A549 (cell line): ENCODE measurements at places on chromosomes 12 and 14.

- DNase-seq: no peak
These were observed 183.2 kb downstream of the TMEM117 start for GRCh38 chr12:44019118-44019517.

GRCh38 chr12:124720004-124720680, 143.5 kb downstream of the SCARB1 start:
- peak; percentile 41 for DNase-seq

- DNase-seq: peak; percentile 80
These were observed 383 bp upstream of the GLI1 start for GRCh38 chr12:57459055-57459749.

DNA sequence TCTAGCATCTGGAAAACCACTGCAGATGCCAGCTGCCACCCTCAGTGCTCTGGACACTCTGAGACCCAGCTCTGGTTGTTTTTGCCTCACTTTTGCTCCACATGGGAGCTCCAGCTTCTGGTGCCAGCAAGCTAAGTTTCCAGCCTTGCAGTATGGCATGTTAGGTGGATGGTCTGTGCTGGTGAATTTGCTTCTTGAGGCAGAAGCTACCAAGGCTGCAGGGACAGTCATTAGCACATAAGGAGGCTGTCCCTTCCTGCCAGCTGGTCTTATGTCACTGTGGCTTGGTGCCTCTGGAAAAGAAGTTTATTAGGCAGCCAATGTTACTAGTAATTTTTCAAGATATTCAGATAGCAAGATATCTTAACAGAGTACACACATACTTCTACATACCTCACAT, 64.2 kb upstream of the CSRP2 start:
- DNase-seq: no peak

GRCh38 chr12:126061777-126062176, 996.5 kb downstream of the AACS start:
- no peak for DNase-seq

GRCh38 chr12:98819821-98820404, 174.8 kb downstream of the APAF1 start:
- no peak for DNase-seq

DNA sequence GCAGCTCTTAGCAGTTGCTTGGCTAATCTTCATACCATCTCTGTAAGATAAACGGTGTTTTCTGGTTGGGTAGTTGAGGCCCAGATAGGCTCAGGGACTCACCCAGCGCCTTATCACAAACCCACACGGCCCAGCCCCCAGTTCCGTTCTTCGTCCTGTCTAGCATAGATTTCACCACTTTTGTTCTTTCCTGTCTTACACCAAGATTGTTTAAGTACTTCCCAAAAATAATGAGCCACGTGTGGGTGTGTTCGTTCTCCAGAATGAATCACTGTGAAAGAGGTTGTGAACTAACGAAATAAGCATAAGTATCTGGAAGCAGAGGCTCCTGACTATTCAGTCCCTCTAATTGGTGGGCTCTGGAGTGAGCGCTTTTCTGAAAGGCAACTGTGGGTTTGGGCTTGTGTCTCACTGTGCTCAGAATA, 21.4 kb downstream of the ACVR1B start:
- DNase-seq: no peak

- no peak for DNase-seq
These were observed 22.7 kb downstream of the AEBP2 start for GRCh38 chr12:19461999-19462398.

GRCh38 chr12:4169531-4169930, 104.0 kb upstream of the CCND2 start:
- no peak for DNase-seq

- DNase-seq: no peak
These were observed 28.1 kb downstream of the ARF6 start for GRCh38 chr14:49920935-49921334.

DNA sequence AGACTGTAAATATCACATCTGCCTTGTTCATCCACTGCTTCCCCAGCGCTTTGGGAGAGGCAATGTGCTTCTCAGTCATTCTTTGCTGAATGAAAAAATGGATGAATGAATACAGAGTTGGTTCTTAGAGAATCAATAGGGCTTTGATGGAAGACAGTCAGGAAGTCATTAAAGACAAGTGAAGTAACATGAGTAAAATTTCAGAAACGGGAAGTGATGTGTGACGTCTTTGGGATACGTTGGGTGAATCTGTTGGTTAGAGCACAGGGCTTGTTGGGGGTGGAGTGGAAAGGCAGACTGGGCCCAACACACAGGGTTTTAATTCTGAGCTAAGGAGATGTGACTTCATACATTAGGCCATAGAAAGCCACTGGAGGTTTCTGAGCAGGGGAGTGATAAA, 39.0 kb upstream of the NRXN3 start:
- DNase-seq: no peak

- DNase-seq: no peak
These were observed 338.2 kb upstream of the DDHD1 start for GRCh38 chr14:53491256-53491883.

GRCh38 chr12:79885911-79886490, 48.9 kb downstream of the PPP1R12A start:
- no peak for DNase-seq

DNA sequence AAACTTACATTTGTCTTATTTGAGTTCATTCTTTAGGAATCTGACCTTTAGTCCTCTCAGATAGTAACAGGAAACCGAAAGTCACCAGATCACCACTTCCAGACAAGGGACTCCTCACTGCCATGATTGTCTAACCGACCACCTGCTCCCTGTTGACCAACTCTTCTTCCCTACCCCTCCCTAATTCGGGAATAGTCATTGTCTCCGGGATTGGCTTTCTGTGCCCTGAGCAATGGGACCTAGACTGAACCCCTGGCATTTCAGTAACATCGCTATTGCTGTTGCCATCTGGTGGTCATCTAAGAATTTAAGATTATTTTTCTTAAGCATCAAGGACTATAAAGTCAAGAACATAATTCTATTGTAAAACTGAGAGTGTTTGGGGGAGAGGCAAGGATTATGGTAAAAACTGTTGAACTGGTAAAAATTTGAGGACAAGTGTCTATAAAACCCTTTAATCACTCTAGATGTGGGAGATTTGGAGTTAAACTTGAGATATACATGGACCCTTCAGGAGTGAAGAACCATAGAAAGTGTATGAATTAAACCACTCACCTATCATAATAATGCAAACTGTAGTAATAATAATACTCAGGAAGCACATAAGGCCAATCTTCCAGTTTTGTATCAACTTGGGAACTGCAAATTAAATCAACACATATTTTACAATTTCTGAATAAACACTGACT, 6.3 kb downstream of the CLEC2A start:
- DNase-seq: peak; percentile 50

DNA sequence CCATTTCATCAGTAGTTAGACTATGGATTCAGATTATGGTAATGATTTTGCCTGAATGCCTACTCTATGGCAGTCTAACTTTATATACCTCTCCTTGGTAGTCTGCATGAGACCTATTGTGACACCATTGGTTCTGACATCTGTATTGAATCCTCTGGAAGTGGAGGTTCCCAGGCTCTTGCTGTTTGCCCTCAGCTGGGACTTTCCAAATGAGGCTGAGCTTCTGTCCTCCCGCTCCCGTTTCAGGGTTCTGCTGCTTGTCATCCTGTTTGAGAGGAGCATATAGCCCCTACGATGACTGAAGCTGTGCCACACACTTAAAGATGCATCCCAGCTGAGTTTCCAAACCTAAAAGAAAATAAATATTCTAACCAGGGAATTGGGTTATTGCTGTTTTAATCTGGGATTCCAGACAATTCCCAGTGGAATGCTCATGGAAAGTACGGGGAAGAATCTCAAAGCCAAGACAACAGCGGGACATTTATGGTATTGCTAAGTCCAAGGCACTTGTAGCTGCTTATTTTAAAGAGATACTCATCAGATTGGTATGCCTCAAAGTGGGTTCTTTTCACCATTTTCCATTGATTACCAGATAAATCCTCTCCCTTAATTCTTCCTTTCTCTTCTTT, 105.9 kb downstream of the ETV6 start:
- DNase-seq: no peak

GRCh38 chr14:26820138-26820537, 222.3 kb upstream of the NOVA1 start:
- no peak for DNase-seq

- DNase-seq: peak; percentile 13
These were observed 56.7 kb downstream of the MSRB3 start for GRCh38 chr12:65335021-65335714.

DNA sequence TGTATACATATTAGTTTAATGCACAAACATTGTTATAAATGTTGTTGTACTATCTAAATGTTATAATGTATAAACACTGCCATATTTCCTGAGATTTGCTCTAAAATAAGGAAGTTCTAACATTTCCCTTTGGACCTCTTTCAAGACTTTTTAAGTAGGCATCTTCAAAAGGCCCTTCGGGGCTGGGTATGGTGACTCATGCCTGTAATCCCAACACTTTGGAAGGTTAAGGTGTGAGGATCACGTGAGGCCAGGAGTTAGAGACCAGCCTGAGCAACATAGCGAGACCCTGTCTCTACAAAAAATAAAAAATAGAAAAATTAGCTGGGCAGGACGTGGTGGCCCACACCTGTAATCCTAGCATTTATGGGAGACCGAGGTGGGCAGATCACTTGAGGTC, 35.5 kb downstream of the FBLN5 start:
- no peak for DNase-seq

DNA sequence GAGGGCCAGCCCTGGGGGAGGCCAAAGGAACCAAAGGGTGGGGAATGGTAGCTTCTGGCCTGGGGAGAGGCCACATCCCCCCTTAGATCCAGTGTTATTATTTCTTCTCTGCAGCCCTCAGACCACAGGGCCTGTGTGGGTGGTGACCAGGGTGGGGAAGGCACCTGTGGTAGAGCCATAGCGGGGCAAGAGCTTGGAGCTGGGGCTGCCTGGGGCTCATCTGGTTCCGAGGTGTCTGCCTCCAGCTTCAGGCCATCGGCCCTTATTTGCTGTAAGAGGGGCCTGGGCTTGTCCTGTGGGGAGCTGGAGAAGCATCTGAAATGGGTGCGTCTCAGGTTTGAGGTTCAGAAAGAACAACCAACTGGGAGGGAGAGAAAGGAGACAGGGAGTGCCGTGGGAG, 2.1 kb upstream of the B3GNT4 start:
- DNase-seq: no peak

GRCh38 chr14:71444030-71444822, 488.0 kb upstream of the RGS6 start:
- DNase-seq: no peak
